ENCODE measurements at places on chromosomes 4 and X.

DNA sequence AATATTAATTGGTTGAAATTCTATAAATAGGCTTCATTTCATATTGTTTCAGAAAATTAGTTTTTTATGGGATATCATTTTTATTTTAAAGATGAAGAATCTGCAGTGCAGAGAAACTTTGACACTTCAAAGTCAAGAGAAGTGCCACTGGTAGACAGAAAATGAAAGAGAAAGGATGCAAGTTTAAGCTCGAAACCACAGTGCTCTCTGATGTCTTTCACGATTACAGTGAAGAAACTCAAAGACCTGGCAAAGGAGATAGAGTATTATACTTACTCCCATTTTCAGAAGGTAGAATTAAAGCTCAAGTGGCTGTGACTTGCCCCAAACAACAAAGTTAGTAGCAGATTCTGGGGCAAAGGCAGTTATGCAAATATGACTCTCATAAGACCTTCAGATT is 745.4 kb downstream of the TECRL start:
- DNase-seq: no peak

DNA sequence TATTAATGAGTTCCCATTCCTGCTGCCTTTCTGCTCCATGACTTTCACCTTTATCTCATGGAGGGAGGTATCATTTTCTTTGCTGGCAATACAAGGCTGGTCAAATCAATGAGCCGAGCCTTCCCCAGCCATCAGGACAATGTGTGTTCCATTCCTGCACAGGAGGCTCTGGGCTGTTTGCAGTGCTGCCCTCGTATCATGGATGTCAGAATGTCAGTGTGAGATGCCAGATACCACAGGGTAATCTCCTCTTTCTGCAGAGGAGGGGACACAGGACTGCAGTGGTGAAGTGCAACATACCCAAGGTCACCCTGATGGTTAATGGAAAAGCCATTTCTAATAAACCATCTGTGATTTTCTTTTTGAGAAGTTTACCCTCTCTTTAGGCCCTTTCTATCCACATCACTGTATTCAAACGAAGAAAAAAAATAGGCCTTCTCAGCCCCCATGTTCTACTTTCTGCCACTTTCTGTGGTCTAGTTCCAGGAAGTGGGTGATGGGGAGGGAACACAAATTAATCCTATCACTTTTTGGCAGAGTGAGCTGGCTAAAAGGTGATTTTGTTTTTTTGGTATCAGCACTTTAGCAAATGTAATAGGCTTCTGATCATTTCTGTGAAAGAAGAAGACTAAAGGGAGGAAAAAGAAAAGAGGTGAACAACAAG is 490.2 kb upstream of the BOD1L1 start:
- DNase-seq: no peak

- no peak for DNase-seq
Observed at GRCh38 chr4:184364100-184364921, 110.0 kb downstream of the IRF2 start.

DNA sequence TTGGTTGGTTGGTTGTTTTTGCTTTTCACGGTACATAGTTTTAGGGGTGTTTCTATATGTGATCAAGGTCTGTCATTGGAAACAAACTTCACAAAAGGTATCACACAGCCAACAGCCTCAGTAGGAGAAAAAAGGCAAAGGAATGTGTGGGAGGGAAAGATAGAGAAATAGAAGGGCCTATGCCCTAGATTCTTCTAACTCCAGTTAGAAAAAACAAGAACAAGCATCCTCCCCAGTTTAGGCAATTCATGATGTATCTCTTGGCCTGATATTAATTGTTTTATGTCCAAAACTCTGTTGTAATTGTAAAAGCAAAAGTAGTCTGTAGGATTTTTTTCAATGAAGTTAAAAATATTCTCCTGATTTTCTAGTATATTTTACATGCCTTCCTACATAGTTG is 192.4 kb upstream of the EDNRA start:
- no peak for DNase-seq

- no peak for DNase-seq
Observed at GRCh38 chr4:81508411-81509185, 36.9 kb upstream of the RASGEF1B start.

DNA sequence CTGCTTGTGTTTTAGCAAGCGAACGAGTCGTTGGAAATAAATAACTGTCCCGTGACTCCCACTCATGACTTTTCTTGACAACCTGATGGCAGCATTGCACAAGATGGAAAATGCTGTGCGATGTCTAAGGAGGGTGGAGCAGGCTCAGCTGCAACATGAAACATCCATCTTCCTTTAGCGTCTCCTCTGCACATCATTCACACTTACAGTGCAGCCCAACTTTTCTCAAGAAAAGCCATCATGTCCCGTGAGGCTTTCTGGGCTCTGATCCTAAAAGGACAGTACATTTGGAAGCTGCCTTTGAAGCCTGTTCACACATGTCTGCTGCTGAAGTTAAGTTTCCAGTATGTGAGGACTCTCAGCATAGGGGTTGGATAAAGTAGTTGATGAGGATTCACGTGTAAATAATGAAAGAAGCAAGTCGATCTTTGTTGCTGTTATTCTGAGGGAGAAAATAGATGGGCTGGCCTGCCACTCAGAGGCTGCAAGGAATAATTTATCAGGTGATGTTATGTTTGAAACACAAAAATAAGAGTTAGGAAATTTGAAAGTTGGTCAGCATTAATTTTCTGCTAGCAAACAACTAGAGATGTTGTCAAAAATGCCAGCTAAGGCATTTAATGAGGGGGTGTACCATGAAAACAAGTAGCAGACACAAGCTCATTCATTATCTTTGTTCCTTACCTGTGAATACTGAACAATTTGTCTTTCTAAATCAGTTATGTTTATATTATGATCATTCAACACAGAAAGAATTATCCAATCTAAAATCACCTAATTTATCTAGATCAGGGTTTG is 328.7 kb upstream of the ZFP42 start:
- DNase-seq: no peak

- DNase-seq: no peak
Observed at GRCh38 chr4:42281324-42282020, 115.8 kb upstream of the SHISA3 start.

DNA sequence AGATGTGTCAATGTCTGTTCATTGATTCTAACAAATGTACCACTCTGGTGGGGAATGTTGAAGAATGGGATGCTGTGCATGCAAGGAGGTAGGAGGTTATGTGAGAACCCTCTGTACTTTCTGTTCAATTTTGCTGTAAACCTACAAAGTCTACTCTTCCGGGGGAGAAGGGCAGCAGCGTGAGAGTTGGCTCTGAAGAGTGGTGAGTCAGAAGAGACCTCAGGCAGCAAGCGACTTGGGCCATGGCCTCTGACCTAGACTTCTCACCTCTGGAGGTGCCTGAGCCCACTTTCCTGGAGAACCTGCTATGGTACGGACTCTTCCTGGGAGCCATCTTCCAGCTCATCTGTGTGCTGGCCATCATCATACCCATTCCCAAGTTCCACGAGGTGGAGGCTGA is 26.7 kb downstream of the MANBA start:
- no peak for DNase-seq

GRCh38 chrX:54496517-54496852 is 451 bp upstream of the FGD1 start:
- no peak for DNase-seq

GRCh38 chr4:22215084-22215483 is 266.5 kb upstream of the KCNIP4 start:
- DNase-seq: no peak

DNA sequence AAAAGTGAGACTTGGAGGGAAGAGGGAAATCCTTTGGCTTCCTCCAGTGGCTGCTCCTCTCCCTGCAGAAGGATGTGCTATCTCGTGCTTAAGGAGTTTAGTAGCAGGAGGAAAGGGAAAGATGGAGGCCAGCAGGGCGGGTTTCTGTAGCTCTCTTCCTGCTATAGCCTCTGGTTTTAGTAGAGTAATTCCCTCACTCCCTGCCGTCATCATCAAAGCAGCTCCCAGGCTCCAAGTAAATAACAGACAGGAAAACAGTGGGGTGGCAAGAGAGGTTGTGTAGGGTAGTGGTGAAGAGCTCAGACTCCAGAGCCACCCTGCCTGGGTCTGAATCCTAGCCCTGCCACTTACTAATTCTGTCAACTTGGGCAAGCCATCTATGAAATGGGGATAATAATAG is 81.5 kb upstream of the CITED1 start:
- DNase-seq: no peak

DNA sequence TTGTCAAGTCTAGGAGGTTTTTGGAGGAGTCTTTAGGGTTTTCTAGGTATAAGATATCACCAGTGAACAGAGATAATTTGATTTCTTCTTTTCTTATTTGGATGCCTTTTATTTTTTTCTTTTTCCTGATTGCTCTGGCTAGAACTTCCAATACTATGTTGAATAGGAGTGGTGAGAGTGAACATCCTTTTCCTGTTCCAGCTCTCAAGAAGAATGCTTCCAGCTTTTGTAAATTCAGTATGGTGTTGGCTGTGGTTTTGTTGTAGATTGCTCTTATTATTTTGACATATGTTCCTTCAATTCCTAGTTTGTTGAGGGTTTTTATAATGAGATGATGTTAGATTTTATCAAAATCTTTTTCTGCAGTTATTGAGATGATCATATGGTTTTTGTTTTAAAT is 165.6 kb upstream of the WDFY3 start:
- no peak for DNase-seq

GRCh38 chr4:182555997-182556418 is 312.8 kb downstream of the TENM3 start:
- no peak for DNase-seq

DNA sequence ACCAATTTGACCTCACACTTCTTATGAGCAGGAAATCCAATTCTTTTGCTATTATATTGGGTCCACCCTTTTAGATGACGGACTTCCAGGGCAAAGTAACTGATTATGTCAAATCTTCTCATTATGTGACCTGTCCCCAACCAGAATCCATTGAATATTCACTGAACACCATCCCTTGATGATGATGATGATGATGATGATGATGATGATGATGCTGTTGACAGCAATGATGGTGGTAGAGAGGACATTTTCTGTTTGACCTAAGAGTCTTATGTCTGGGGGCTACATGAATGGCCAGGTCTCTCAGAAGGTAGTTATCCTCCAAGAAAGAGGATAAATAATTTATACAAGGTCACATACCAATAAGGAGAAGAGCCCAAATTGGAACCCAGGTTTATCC is 5.2 kb downstream of the TCEAL8 start:
- DNase-seq: no peak

DNA sequence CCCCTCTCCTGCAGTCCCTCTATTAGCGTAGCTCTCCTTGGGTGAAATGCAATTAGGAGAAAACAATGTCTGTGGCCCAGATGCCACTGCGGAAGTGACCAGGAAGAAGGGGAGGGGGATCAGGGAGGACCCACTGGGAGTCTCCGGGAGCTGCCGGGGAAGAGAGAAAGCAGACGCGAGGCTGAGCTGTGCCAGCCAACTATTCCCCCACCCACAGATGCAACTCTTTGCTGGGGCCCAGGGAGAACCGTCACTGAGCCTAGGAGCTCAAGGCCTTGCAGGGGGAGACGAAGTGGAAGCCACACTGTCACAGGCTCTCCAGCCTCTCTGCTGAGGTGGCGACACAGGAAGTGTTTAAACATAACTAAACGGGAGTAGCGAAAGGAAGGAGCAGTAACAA is 149.2 kb downstream of the BCOR start:
- no peak for DNase-seq

DNA sequence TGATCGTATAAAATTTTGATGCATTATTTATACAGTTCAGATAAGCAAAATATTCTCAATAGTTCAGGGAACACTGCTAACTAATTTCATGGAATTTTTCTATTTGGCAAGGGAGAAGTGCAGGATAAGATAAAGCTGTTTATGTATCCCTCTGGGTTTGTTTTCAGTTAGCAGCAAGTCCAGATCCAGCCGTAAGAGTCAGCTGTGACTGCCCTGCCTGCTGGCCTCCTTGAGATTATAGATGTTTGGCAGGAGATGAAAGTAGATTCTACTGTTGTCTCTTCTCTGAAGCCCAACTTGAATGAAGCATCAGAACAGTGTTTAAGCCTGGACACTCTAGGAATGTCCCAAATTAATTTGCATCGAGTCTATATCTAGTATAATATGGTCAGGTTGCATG is 29.5 kb downstream of the ANTXR2 start:
- no peak for DNase-seq

- no peak for DNase-seq
Observed at GRCh38 chr4:152946446-152946845, 10.3 kb downstream of the FHDC1 start.

All from activated CD8-positive, alpha-beta memory T cell treated with anti-CD3 and anti-CD28 coated beads for 1 hour (primary cell).